ENCODE measurements at places on chromosomes 7 and 10.

GRCh38 chr10:6121146-6121545 is 32.3 kb downstream of the RBM17 start:
- no peak for DNase-seq

DNA sequence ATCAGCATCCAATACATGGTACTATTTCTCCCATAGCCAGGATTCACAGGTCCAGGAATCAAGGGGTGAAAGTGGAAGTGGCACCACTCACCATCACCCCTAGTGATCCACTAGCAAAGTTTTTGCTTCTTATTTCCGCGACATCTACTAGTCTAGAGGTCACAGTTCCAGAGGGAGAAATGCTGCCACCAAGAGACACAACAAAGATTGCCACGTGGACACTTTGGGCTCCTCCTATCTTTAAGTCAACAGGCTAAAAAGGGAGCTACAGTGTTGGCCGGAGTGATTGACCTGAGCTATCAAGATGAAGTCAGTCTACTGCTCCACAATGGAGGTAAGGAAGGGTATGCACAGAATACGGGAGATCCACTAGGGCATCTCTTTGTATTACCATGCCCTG is 178.2 kb downstream of the AKR1D1 start:
- DNase-seq, result no peak

- DNase-seq, result no peak
Measured at GRCh38 chr10:112728118-112728883, 221.7 kb upstream of the TCF7L2 start.

DNA sequence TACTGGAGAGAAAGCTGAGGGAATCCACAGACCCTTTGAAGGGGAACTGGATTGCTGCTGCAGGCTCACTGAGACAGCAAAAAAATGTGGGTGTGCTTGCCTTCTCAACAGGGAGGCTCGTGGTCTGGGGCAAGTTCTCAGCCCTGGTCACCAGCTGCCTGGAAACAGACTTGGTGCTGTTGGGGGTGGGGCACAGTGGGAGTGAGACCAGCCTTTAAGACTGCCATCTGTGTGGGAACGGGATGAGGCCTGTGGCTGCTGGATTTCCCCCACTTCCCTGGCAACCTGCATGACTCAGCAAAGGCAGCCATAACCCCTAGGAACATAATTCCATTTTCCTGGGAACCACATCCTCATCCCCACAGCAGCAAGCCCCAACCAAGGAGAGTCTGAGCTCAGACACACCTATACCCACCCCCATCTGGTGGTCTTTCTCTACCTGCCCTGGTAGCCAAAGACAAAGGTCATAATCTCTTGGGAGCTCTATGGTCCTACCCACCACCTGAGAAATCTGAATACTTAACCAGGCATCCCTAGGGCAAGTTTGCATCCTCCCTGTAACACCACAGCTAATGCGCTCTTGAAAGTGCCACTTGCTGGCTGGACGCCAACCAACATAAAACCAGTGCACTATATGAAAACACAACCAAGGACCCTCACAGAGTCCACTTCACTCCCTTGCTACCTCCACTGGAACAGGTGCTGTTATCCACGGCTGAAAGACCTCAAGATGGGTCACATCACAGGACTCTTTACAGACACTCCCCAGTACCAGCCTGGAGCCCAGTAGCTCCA is 45.0 kb upstream of the TFEC start:
- no peak for DNase-seq

- DNase-seq, result no peak
Measured at GRCh38 chr7:82051601-82052000, 281.8 kb upstream of the HGF start.

- DNase-seq, result no peak
Measured at GRCh38 chr7:37198041-37198905, 250.4 kb downstream of the ELMO1 start.

- no peak for DNase-seq
Measured at GRCh38 chr7:5477126-5477525, 53.5 kb upstream of the TNRC18 start.

DNA sequence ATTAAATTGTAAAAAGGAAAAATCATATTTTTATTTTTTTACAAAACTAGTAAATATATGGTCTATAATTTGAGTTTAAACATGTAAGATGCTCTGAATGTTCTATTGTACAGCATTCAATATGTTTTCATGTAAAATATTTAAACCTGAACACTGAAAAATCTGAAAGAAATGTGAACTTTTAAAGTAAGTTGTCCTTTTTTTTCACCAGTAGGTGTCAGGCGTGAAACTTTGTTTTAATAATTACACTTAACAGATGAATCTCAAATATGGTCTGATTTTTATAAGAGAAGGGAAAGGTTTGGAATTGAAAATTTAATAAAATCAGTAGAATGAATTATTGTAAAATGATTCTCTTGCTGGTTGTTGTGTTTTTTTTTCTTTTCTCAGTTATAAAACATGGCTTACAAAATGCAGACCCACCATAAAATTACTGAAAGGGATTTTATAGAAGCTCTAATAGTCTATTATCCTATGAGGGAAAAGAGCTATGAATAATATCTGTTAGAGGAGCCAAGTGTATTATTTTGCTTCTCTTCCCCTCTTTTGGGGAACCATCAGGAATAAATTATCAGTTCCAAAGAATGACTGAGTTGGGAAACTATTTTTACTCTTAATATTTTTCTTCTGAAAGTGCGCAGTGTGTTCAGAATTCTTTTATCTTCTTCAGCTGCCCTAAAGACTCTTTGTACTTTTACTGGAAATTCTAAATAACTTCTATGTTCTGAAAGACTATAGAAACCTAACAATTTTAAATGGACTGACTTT is 217.7 kb upstream of the FZD1 start:
- DNase-seq, result no peak

DNA sequence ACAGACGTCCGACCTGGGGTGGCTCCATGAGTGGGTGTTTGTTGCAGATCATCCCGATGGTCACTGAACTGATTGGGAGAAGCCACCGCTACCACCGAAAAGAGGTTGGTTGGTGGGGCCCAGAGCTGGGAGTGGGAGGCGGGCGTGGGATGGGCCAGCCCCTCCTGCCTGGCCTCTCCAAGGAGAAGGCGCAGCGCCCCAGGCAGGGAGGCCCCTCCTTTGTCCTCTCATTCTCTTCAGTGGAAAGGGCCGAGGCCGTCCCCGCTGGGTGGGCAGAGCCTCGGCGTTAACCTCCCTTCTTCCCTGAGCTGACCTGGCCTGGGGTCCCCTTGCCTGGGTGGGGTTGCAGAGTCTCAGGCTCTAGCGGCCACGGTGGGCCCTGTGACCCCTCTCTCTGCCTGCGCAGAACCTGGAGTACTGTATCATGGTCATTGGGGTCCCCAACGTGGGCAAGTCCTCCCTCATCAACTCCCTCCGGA is 5.2 kb downstream of the MTG1 start:
- no peak for DNase-seq

DNA sequence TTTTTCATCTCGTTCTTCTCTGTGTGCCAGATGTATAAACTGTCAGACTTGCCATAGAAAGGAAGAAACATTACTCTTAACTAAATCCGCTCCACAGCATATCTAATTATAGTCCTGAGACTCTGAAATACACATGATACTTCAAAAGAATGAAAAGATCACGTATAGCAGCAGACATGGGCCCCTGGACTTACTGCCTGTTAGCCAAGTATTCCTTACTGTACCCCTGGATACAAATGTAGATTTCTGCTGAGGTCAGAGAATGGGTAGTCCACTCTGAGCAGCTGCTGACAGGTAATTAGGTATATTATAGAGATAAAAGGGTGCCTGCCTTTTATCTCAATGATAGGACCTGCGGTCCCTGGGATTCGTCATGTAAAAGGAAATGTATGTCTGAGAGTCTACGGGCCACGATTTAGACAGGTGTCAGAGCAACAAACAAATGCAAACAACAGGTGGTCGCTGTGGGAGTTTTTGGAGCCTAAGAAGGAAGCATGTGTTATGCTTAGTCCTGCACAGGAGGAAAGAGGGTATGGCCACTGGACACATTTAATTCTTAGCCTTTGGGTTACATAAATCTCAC is 69.4 kb downstream of the VOPP1 start:
- no peak for DNase-seq

- DNase-seq, result no peak
Measured at GRCh38 chr10:125093199-125093973, 67.0 kb downstream of the CTBP2 start.

GRCh38 chr7:82179311-82179710 is 264.3 kb downstream of the CACNA2D1 start:
- DNase-seq, result no peak

DNA sequence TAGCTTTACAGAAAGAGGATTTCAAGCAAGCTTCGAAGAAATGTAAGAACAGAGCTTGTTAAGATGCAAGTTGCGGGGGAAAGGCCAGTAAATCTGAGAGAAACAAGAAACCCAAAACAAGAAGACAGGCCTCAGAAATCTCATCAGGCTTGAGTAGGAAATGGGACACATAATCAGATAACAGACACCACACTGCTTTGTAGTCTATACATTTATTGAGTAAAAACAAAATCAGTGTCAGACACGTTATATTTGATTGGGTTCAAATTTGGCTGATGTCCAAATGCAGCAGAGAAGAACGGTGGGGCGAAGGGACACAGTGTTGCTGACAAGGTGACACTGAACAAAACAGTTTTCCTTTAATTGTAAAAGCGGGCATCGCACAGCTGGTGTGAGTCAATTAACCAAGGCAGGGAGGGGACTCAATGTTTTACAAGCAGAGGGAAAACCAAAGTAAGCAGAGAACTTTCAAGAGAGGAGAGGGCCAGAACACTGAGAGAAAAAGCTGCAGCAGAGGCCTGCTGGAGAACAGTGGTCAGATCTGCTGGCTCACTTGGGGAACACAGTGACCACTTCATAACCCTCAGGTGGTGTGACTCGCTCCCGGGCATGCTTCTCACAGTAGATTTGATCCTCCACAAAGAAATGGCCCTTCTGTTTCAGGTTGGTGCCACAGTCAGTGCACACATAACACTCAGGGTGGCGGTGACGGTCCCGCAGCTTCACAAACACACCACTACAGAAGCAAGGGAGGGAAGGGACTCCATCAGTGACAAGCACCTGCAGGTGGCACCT is 43.5 kb downstream of the ACSM6 start:
- no peak for DNase-seq

- no peak for DNase-seq
Measured at GRCh38 chr10:34716958-34717357, 98.1 kb downstream of the PARD3 start.

GRCh38 chr10:14736043-14736442 is 38.7 kb downstream of the FAM107B start:
- DNase-seq, result no peak

DNA sequence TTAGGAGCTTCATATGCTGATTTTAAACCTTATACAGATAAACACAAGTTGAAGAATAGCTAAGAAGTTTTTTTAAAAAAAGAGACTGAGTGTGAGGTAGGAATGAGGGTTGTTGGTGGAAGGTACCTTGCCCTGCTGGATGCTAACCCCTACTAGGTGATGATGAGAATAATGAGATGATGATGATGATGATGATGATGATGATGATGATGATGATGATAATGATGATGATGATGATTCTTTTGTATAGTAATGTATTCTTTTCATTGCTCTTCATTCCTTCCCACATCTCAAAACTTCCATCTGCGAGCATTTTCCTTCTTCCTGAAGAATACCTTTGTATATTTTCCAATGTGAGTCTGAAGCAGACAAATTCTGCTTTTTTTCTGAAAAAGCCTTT is 14.1 kb upstream of the TMEM273 start:
- no peak for DNase-seq

DNA sequence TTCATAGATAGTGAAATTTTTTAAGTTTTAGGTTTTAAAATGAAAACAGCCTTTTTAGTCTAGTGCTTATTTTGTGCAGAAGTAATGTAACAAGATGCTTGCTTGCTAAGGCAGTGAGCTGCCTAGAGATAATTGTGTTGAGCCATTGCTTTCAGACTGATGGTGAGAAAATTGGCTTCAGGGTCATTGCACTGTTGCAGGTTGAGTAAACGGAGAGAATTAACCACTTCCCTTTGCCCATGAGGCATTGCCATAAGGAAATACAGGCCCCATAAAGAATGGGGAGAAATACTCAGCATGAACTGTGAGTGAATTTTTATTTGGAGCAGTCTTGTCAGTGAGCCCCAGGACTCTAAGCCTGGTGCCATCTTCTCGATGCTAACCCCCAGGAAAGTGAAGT is 140.5 kb downstream of the LRRC4 start:
- no peak for DNase-seq

- DNase-seq, result no peak
Measured at GRCh38 chr10:26776258-26776657, 78.8 kb downstream of the PDSS1 start.

GRCh38 chr7:135899458-135900064 is 77.6 kb downstream of the MTPN start:
- DNase-seq, result no peak

DNA sequence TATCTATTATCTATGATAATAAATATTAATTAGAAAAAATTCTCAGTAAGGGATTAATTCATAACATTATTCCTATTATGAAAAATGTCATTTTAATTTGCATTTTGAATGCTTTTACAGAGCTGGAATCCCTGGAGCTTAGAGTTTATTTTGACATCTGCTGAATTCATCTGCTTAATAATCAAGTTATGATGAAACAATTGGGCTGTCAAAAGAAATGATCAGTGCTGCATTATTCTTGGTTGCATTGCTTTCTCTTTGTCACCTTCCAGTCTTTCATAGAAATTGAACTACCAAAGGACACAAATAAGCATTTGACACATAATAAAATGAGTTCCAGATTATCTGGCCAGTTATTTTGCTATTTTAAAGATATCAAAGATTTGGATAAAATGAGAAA is 40.0 kb upstream of the MACC1 start:
- no peak for DNase-seq

DNA sequence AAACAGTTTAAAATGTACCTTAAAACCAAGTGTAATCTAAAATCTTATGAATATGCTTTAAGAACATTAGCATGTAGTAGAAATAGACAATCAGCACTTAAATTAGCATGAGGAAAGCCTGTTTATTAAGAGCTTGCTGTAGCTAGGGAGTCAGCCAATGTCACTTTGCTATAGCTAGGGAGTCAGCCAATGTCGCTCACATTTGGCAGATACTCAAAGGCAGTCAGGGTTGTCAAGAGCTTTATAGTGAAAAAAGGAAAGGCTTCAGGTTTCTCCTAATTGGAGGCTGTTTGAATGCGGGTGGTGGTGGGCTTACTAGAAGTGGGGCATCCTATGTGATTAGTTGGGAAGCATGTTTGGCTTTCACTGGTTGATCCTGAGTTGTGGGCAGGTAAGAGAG is 226.2 kb upstream of the DGKB start:
- no peak for DNase-seq

DNA sequence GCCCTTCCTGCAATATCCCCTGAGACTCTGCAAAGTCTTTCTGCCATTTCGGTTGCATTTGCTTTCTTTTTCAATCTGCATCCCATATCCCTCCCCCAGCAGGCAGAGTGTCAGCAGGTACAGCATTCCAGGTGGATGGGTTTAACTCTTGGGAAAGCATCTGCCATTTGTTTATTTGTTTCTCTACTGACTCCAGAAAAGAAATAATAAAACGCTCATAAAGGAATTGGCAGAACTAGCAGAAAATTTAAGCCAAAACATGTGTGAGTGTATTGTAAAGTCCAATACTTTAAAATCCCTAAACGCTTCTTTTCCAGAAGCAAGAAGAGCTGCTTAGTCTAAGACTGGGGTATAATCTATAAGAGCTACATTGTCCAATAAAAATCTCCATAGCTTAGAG is 393.8 kb downstream of the TNS3 start:
- DNase-seq, result no peak

GRCh38 chr7:68800316-68800715 is 798.0 kb upstream of the AUTS2 start:
- no peak for DNase-seq

- DNase-seq, result no peak
Measured at GRCh38 chr10:13633689-13634088, 46.9 kb downstream of the PRPF18 start.
